ENCODE measurements at places on chromosomes 11 and 22. TPM values are rescaled to one million over a fixed set of nuclear protein-coding genes. Genes with fewer than 3 reads are reported as not detected.

DNA sequence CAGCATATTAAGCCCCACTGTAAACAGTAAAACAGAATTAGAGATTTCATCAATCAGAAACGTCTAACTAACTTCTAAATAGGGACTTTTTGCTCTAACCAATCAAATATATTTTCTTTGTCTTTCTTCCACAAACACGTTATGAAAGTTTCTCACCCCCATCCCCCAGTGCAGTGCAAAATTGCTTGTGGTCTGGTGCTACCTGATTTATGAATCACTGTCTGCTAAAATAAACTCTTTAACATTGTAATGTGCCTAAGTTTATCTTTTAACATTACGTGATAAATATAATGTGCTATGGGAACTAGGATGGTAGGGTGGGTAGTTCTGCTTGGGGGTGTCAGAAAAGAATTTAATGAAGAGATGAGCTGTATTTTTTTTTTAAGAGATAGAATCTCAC is 47.3 kb upstream of the SLC5A1 start:
- no peak for DNase-seq

- no peak for DNase-seq
Observed at GRCh38 chr11:113159988-113160807, 154.2 kb upstream of the TTC12 start.

DNA sequence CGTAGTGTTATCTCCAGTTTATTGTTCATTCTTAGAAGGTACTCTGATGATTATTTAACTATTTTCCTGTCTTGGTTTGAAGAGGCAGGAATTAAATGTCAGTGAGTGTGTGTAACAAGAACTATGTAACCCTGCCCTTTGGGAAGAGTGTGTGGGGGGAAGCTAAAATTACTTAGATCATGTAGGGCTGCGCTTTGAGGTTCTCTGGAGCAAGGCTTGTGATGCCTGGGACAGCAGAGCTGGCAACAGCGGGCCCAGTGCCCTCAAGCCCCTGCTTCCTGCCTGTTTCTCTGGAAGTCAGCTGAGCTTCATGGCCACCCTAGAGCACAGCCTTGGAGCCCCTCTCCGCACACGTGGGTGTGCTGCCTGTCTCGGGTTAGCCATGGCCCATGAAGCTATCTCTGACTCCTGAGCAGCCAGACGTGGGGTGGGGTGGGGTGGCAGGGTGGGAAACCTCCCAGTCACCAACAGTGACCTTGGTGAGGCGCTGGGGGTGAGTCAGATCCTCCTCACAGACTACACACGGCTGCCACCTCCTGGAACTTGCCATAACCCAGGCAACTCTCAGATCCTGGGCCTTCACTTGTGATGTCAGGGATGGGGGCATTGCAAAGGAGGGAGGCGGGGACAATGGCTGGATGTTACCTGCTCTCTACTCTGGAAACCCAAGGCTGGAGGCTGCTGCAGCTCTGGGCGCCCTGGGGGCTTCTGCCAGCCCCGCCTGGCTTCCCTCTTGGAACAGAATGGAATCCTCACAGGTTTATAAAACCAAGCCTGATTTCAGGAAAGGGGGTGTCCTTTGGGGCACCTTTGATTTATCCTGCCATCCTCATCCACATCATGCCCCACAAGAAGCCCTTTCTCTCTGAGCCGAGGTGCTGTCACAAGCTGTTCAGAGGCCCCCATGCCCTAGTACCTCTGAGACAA is 88.6 kb downstream of the SNX19 start:
- no peak for DNase-seq

DNA sequence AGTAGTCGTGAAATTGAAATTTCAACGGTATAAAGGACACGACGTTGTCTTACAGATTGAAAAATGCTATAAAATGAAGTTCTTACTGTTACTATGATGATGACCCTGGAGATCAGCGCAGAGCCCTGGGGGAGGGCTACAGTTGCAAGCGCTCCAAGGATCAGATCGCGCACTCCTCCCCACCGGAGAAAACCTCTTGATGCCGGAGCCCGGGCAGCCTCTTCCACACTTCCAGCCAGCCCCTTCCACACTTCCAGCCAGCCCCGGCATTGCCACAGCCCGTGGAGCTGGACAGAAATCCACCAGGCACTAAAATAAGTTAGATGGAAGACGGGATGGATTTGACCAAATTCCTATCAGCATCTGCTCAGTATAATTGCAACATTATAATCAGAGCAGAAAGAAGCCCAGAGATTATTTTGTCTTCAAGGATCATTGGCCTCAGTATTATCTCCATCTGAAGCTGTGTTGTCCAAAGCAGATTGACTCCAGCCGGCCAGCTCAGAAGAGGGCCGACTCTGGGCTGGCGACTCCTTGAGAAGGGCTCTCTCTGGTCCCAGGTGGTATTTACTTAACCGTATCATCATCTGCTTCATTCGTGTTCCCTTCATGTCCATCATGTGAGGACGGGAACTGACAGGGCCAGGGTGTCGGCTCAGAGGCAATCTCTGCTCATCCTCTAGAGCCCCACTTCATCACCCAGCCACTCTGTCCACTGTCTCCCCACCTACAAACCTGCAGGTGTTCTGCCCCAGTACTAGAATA is 777 bp upstream of the MICAL3 start:
- no peak for DNase-seq

DNA sequence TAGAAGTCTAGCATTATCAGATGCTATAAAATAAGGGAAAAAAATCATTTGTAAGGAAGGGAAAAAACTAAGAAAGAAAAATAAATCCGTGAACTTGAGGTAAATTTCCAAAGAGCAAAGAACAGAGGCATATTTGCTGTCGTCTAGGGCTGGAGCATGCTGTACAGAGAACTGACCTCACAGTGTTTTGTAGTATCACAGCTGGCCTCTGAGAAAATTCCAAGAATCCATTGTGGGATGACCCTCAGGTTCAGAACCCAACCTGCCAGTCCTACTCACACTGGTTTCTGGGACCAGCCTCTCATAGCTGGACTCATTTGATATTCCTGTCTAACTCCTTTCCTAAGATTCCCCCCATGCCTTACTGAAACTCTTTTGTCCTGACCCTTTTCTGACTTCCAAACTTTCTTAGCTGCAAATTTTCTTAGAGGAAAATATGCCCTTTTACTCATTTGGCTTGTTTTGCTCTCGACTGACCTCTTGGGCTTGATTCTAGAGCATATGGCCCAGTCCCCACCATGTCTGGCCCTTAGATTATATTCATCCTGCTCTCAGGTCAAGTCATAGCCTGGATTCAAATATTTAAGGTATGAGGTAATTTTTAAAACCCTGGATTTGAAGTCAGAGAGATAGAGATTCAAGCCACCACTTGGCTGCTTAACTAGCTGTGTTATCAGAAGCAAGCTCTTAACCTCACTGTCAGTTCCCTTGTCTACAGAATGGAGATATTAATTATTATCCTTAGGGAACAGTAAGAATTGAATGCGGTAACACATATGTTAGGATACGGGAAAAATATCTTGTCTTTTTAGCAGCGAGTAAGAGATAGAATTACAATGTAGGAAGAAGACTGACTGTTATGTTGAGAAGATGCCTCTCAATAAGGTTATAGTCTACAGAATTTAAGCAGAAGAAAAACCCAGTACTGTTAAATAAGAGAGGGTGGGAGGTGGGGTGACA is 89.7 kb upstream of the KCNA4 start:
- DNase-seq, result no peak

DNA sequence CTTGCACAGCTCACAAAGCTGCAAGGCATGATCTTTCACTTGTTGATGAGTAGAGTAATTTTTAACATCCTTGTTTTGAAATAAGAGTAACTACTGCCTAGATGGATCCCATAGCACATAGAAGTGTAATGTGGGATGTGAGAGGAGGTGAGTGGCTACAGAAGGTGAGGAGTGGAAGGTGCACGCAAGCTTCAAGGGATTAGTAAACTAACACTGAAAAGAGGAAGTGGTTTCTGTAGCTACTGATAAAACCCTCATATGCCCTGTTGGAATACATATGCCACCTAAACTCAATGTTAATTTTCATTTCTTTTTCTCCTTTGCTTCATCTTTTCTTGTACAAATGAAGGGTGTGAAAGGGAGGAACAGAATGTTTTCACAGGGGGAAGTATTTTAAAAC is 22.0 kb upstream of the CTSC start:
- no peak for DNase-seq

- DNase-seq, result no peak
Observed at GRCh38 chr11:83158357-83158786, 1.4 kb downstream of the PCF11 start.

GRCh38 chr22:19876941-19877625 is 22.4 kb upstream of the GNB1L start:
- DNase-seq, result no peak

DNA sequence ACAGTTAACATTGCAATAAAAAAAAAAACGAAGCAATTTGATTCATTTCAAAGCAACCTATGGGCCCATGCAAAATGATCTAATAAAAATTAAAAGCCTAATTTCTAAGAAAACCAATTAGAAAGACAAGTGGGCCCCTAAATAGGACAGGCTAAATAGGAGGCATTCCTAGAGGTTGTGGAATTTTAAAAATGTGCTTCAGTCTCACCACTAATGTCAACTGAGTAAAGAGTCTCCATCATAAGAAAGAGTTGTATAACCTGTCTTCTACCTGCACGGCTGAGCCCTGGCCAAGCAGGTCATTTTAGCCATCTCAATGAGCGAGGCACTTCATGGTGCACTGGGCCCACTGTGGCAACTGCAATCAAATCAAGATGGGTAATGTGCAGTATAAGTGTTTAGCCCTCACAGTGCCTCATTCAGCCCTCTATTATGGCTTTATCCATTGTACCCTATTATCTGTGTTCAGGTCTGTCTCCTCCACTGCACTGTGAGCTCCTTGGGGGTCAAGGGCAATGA is 76.4 kb downstream of the PRSS23 start:
- no peak for DNase-seq

DNA sequence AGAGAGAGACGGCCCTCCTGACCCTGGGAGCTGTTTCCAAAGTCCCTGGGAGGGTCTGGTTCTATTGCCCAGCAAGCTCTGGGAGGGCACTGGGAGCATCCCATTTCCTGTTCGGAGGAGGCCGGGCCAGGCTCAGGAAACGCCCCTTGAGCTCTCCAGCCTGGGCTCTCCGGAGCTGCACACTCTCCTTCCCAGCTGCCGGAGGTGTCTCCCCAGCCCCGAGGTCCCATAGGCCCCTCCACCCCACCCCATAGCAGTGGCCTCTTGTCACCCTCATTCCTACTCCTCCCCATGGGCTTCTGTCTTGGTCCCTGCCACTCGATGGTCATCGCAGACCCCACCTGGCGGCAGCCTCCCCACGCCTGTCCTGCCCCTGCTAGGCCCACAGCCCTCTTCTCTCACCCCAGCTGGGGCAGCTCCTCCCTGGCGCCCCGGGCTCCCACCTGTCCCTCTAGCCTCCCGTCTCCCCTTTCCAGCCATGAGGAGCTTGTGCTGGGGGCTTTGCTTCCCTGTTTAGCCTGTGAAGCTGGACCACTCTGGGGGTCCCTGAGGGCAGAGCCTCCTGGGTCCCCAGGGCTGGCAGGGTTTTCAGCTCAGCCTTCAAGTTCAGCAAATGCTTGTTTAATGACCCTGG is 2.8 kb downstream of the TSPAN32 start:
- DNase-seq, result no peak

DNA sequence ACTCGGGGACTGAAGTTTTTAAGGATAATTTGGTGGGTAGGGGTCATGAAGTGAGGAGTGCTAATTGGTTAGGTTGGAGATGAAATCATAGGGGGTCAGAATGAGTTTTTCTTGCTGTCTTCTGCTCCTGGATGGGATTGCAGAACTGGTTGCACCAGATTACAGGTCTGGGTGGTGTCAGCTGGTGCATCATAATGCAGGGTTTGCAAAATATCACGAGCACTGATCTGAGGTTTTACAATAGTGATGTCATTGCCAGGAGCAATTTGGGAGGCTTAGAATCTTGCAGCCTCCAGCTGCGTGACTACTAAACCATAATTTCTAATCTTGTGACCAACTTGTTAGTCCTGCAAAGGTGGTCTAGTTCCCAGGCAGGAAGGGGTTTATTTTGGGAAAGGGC is 46.4 kb upstream of the CALCB start:
- DNase-seq, result no peak

GRCh38 chr22:43292630-43293018 is 50.5 kb downstream of the SCUBE1 start:
- DNase-seq, result no peak

GRCh38 chr11:17986711-17987220 is 26.1 kb downstream of the SERGEF start:
- no peak for DNase-seq

GRCh38 chr11:132962041-132962440 is 570.3 kb downstream of the OPCML start:
- DNase-seq, result no peak

GRCh38 chr11:128482512-128483191 is 104.7 kb downstream of the ETS1 start:
- peak; percentile 83 for DNase-seq

The GDPD4 gene
- total RNA-seq, result not detected

The ARL2 gene
- 125 TPM for total RNA-seq

The TSG101 gene
- 45.4 TPM for total RNA-seq
